ENCODE measurements at places on chromosomes 1 and 21.

GRCh38 chr1:201925981-201926645 is 20.2 kb downstream of the LMOD1 start:
- no peak for DNase-seq

DNA sequence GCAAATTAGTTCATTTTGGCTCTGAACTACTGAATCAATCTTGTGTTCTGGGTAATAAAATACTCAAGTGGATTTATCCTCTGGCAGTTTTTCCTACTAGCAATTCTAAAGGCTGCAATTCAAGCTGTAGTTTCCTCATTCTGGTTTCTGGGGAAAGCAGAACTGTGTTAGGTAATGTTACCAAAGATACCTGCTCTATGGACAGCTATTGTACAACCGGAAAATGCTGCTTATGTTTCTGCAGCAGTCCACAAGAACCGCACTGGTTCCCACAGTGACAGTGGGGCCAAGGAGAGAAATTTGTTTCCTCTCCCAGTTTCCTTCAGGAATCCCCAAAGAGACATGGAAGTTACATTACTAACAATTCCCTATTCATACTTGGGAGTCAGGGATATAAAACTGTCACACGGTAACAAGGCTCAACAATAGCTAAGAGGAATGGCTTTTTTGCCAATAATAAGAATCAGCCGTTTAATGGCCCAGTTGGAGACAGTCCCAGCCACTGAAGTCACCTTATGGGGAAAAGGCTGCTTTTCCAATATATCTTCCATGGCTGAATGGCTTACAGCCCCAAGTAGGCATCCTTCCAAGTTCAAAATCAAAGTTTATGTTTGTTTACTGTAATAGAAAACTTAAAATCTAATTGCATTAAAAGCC is 52.6 kb downstream of the PCNX2 start:
- no peak for DNase-seq

DNA sequence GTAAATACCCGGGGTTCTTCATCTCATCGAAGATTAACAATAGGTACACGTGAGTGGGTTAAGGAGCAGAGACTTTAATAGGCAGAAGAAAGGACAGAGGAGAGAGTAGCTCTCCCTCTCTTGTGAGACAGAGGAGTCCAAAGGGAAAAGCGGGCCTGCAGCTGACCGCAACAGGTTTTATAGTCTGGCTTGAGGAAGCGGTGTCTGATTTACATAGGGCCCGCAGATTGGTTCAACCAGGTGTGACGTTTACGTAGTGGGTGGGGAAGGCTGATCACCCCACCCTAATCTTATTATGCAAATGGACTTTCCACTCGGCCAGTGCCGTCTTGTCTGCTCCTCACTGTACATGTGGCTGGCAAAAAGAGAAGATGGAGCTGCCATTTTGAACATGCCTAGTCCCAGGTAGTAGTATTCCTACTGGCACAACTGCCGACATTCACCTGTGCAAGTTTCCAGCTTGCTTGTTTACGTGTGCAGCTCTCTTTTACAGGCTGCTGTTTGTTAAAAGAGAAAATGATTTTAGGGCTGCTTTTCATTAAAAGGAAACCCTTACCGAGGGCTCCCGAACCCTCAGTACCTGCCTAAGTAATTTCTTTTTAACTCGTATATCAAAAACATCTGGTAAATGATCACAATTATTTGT is 10.6 kb downstream of the CDC14A start:
- DNase-seq = no peak

- DNase-seq = no peak
These were observed 2.5 kb upstream of the CERS2 start for GRCh38 chr1:150976879-150977694.

DNA sequence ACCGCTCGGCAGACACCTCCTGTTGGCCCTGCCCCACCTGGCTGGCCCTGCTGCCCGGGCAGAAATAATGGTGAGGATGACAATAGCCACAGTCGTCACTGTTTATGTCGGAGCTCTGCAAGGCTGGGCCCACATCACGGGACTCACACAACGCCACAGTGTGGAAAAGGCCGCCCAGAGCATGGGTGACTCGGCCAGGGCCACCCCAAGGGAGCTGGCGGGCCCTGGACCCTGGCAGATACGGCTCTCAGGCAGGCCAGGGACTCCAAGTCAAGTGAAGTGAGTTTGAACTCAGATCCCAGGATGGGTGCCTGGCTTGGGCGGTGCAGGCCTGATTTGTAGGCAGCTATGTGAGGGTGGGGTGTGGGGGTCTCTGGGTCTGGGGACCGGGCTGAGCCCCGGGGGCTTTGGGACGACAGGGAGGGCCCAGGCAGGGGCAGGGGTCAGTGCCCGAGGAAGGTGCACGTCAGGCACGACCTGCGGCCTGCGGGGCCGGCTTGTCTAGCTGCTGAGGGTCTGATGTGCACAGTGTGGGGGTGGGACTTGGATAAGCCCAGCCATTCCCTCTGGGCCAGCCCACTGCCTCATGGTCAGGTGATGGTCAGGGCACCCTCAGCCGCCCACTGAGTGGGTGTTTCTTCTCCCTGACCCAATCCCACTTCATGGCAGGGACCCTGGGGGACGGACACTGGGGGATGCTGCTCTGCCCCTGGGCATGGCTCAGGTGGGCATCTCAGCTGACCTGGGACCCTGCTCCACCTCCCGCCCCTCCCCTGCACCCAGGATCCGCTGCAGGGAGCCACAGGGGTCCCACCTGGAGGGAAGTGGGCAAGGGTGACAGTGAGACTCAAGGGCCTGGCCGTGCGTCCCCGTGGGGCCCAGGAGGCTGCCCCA is 1.0 kb downstream of the RNF223 start:
- no peak for DNase-seq

- no peak for DNase-seq
These were observed 382 bp downstream of the TRMT1L start for GRCh38 chr1:185156288-185156853.

DNA sequence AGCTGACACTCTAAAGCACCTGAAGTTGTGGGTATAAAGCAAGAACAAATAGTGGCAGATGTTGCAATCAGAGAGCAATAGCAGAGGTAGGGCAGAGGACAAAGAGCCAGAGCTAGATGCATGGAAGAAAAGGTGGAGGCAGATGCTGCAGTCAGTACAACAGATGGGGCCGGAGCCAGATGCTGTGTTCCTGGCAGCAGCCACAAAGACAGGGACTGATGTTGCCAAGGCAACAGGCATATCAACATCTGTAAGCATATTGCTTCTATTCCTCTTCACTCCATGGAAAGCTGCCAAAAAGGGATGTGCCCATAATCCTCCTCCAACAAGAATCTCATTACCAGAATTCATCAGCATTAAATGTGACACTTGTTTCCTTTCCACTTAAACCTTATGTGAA is 108.0 kb downstream of the TNNI3K start:
- no peak for DNase-seq

DNA sequence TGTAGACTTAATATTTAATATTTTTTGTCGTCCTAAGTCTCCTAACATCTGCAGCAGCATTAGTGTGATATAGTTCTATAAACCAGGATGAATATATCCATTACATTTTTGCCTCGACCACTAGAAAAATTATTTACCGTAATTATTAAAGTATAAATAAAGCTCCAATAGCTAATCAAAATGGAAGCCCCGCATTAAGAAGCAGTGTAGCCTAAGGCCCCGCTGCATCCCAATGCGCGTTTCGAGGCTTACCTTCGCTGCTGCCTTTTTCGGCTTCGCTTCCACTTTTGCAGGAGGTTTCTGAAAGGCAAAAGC is 891 bp downstream of the HMGN1 start:
- no peak for DNase-seq

- DNase-seq = no peak
These were observed 49.5 kb upstream of the GCLM start for GRCh38 chr1:93958726-93959100.

DNA sequence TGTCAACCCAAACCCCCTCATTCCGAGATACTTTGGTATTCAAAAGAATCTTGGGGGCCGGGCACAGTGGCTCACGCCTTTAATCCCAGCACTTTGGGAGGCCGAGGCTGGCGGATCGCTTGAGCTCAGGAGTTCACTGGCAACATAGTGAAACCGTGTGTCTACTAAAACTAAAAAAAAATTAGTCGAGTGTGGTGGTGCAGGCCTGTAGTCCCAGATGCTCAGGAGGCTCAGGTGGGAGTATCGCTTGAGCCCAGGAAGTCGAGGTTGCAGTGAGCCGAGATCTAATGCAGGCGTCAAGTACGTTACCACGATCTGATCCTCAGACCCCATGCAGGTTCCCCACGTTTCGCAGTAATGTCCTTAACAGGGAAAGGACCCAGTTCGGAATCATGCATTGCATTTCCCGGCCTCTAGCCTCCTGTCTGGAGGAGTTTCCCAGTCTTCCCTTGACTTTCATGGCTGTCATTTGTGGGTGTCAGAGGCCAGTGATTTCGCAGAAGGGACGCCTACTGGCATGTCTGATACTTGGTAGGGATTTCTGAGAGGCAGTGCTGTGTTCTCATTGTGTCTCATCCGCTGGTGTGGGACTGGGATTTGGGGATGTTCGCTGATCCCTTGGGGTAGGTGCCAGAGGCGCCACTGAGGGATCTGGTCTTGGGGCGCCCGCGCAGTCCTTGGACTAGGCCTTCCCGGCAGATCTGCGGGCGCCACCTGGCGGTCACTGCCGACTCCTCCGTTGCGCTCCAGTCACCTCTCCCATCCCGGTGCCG is 39.3 kb upstream of the HMGN1 start:
- DNase-seq = peak; percentile 88

DNA sequence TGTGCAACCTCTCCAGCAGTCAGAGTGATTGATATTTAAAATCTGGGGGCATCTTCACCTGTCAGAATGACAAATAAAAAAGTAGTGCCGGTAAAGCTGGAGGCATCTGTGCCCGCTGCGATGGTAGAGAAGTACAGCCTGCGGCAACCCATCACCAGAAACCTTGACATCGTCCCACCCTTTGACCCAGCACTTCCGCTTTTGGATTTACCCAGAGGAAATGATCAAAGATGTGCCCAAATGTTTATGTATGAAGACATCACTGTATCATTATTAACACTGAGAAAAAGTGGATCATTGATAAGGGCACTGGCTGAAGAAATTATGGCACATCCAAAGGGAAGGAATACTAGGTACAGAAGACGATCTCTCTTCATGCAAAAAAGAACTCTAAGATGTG is 96.0 kb downstream of the PGBD5 start:
- DNase-seq = no peak

- DNase-seq = no peak
These were observed 11.5 kb downstream of the ABL2 start for GRCh38 chr1:179217943-179218507.

DNA sequence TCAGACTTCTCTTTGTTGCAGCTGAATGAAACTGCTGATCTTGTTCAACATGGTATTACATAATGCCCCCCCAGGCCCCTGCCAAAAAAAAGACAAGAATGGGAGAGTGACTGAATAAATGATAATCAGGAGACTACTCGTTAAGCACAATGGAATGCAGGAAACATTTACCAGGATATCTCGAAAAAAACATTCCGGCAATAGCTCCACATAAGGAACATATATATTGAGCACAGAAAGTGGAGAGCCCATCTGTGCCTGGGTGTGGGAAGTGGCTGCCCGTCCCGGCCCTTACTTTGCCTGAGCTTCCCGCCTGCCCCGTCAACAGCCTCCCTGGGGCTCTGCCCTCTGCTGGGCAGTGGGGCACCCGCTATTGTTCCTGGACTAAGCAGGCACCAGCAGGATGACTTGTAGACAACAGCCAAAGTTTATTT is 13.3 kb downstream of the TRIM11 start:
- no peak for DNase-seq

DNA sequence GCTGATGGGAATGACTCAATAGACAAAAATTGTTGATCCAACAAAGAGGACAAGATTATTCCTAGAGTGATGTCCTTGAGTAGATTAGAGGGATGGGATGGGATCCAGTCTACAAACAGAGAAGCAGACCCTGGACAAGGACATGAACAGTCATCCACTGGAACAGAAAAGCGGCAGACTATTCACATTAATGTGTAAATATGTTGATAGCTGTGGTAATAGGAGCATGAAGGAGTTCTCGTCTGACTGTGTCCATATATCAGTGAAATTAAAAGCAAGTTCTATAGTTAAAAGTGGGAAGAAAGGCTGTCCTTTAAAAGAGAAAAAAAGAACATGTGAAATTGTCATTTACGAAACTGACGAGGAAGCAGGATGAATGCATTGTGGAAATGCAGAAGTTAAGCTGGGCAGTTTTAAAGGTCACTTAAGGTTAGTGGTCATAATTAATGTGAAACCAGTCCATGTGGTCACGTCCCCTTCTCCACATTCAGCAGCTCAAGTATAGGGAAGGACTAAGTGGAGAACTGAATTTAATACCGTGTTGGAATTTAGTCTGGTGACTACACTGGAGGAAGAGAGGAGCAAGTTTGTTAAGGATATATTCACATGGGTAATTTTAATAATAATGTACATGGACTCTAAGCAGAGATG is 62.1 kb downstream of the PIK3R3 start:
- no peak for DNase-seq

- no peak for DNase-seq
These were observed 110.0 kb downstream of the WDR4 start for GRCh38 chr21:42769183-42769819.

GRCh38 chr1:94326329-94326728 is 88.9 kb upstream of the ARHGAP29 start:
- DNase-seq = no peak

- peak; percentile 86 for DNase-seq
These were observed 72.9 kb downstream of the SKI start for GRCh38 chr1:2300851-2301606.

DNA sequence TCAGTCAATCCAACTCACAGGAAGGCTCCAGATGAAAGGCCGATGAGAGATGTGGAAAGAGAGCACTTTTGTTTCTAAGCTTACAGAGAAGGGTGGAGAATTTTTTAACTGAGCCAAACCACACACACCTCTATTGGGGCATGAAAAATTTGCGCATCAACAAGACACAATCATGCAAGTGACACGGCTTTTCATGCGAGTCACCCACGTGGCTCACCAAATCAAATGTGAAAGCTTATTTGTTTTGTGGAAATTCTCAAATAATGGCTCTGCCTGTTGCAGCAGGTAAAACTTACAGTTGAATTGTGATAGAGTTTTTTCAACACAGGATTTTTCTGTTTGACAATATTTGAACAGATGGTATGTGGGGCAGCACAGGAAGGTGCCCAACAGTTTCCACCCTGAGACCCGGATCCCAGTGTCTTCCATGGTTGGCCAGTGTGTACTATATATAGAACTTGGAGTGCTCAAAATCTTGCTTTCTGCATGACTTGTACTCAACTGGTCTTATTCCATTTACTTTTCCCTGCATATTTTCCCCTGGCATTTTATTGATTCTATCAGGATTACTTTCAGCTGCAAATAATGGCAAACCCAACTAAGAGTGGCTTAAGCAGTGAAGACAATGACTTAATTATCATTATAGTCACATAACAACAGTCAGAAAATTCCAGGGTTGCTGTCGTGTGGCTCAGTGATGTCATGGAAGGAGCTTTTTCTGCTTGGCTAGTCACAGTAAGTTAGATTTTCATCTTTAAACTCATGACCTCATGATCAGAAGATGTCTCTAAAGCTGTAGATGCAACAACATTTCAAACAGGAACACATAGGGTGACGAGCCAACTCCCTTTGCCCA is 90.6 kb upstream of the SIM2 start:
- DNase-seq = no peak

DNA sequence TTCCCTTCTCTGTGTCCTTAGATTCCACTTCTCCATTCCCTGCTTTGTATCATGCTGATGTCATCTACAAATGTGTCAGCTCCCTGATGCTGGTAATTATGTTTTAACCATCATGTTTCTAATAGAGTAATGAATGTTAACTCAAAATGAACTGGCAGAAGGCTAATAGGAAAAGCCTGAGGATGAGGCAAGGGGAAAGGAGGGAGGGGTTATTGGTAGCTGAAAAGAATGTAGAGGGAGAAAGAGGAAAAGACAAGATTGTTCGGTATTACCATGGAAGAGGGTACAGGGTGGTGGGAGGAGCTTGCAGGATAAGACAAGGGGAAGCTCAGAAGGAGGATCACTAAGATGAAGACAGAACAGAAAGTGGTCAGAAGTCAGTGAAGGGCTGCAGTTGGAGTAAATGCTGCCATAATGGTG is 150.9 kb downstream of the ZC3H11B start:
- DNase-seq = no peak
